Activated CD4-positive, CD25-positive, alpha-beta regulatory T cell treated with anti-CD3 and anti-CD28 coated beads, Interleukin-2, amount 50 U/mL, for 24 hours (primary cell): ENCODE measurements at places on chromosomes 5 and 9.

DNA sequence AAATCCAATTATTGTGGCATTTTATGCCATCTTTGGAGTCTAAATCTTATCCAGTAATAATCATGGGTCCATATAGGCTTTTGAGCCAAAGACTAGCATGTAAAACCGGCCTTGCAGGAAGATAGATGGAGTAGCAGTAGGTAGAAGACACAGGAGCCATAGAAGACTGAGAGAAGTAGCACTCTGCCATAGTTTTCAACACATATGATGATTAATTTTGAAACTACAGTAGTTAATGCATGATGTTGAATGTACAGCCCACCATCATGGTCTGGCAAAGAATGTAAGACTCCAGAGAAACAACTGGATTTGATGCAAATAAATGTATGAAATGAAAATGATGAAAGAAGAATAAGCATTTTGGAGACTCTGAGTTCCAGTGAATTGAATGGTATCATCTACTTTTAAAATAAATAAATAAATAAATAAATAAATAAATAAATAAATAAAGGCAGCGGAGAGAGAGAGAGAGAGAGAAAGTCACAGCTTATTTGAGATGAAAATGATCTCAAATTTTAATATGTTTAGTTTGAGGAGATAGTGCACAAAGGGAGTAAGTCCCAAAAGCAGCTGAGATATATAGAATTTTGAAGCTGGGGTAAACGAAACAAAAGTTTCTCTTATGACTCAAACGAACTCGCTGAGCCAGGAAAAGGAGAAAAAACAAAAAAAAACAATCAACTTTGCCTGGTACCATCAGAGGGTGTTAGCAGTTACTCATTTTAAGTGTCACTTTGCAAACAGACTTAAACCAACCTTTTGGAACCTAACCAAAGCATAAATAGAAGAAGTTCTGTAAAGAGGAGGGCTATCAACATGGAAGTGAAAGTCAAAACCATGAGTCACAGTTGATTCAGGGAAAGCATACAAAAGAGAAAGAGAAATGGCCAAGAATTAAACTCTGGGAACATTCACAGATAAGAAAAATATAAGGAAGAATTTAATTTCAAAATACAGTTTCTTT lies 388.7 kb downstream of the CETN3 start:
- ATAC-seq: peak; percentile 17

- no peak for ATAC-seq
Measured at GRCh38 chr5:136642976-136643375, 277.6 kb upstream of the TRPC7 start.

DNA sequence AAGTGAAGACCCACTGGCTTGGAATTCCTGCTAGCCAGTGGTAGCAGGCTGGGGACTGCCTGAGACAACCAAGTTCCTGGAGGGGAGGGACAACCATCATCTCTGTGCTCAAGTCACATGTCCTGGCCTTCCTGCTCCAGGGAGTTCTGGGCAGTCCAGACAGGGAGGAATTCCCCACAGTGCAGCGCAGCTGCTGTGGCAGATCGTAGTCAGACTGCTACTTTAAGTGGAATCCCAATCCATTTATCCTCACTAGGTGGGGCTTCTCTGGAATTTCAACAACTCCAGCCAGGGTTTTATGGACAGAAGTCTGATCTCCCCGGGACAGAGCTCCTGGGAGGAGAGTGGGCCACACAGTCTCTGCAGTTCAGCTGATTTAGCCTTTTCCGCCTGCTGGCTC lies 20.9 kb upstream of the OR5C1 start:
- no peak for ATAC-seq

DNA sequence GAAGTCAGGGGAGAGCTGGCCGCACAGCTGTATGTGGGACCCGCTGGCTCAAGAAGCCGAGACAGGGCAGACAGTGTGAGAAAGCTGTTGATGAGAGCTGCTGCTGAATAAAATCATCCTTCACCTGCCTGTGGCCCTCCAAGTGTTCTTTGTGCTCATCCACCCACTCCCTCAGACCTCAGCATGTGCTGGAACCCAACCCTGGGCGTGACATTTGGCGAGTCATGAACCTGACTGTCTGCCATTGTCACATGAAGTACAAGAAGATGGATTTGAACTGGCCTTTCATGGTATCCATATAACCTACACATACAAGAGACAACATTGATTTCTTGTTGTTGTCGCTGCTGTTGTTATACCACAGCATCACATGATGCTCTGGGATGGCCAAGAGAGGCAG lies 139.7 kb upstream of the PLCXD3 start:
- no peak for ATAC-seq

GRCh38 chr9:94745806-94746540 lies 19.5 kb downstream of the AOPEP start:
- ATAC-seq: no peak

DNA sequence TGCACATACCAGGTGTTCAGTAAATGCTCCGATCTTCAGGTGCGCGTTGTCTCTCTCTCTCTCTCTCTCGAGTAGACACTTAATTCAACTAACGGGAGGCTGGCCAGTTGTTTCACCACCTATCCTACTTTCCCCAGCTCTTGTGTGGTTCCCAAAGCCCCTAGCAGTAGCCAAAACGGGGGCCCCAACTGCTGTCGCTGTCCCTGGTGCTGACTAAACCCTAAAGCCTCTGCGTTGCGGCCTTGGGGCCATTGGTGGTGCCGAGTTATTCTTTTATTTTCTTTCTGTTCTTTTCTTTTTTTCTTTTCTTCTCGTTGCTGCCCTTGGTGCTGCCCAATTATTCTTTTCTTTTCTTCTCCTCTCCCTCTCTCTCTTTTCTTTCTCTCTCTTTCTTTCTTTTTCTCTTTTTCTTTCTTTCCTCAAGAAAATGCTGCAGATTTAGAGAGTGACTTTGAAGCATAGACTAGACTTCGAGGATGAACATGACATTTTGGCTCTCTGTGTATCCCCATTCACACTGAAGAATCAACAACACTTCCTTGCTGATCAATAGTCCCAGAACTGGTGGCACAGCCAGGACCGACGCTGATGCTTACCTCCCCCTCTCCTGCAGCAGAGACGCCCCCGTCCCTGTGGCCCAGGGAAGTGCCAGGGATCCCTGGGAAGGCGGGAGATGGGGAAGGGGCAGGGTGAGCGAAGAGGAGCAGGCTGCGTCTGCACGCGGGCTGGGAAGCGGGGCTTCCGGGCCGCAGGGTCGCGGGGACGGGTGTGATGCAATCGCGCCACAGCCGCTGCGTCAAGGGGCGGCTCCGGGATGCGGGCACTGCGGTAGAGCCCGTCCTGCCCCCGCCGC lies at the start of gene FBLL1:
Gene FBLL1, plus strand, starts transcription at position 785 of the 853 bp plus-strand sequence. CDS start 200 bp downstream, outside the sequence.
- peak; percentile 35 for ATAC-seq

DNA sequence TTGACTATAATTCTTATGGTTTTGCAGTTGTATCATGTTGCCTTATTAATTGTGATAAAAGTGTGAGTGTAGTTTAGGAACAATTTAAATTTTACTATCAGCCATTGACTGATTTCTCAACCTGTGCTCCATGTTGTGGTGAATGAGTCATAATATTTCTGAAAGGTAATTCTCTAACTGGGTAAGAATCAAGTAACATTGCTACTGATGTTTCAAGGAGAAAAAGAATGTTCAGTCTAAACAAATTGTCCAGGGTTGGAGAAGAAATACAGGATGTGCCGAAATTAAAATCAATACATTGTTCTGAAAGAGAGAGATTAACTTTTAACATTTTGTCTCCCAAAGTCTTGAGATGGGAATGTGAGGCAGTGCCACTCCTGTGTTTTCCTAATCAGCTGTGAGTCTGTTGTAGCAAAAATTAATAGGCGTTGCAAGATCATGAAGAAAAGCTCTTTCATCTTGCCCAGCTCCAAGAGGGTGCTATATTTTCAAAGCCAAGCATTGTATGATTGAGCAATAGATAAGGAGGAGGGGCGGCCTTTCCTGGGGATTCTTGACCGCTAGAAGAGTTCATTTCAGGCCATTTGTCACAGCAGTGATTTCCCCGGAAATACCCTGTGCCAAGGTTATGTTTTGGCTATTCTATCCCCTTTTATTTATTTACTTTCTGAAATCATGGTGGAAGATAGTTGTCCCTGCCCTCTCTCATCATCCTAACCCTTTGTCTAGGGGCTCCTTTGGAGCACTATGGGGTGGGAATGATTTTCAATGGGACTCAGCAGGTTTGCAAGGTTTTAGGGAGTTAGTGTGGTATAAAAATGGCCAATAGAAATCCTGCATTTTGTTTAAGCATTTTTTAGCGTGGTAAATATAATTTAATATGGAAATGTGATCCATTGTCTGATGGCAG lies 151.6 kb downstream of the FOCAD start:
- ATAC-seq: no peak
